ENCODE measurements at places on chromosomes 1 and 21.

GRCh38 chr1:180789460-180789859 lies 123.2 kb upstream of the KIAA1614 start:
- DNase-seq = no peak

- DNase-seq = peak; percentile 74
Measured at GRCh38 chr1:228781161-228781808, 46.0 kb downstream of the RHOU start.

DNA sequence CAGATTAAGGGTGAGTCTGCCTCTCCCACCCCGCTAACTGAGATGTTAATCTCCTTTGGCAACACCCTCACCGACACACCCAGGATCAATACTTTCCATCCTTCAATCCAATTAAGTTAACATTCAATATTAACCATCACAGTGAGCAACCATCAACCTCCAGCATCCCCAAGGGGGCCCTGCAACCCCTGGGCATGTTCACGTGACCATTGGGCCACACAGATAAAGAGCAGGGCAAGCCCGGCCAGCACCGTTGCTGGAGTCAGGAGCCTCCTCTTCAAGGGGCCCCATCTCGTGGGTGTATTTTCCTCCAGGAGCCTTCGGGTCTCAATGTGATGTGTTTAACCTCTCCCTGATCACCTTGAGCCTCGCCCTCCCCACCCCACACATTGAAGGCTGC lies 8.0 kb upstream of the GPR157 start:
- DNase-seq = no peak

- DNase-seq = no peak
Measured at GRCh38 chr21:17660862-17661261, 48.2 kb upstream of the BTG3 start.

DNA sequence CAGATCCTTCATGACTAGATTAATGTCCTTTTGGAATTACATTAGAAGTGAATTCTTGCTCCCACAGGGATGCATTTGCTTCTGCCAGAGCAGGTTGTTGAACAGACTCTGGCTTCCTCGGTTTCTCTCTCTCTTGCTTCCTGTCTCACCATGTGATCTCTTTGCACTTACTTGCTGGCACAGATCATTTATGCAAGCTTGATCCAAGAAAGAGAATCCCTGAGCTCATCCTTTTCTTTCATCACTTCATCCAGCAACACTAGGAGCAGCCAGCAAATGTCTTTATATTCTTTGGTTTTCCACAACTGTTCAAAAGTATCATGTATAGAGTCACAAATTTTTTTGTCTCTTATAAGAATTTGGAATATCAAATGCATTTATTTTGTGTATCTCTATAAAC lies 313.5 kb downstream of the ZNF326 start:
- DNase-seq = no peak

DNA sequence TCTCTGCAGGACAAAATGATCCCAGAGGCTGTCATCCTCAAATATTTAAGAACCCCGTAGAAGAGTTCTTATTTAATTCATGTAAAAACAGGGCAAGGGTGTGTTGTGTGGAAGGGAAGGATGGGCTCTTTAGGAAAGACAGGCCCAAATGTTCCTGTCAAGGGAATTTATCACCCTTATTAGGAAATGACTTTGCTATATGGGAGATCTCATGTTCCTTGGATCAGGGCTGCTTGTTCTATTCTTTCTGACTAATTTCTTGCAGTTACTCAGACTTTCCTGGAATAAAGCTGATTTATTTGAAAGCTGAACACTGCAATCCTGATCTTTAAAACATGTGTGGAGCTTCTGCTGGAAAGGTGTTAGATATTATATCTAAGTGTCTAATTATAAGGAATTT lies 72.8 kb downstream of the SELENOF start:
- DNase-seq = no peak

GRCh38 chr1:231072502-231073094 lies 32.5 kb upstream of the FAM89A start:
- DNase-seq = no peak

DNA sequence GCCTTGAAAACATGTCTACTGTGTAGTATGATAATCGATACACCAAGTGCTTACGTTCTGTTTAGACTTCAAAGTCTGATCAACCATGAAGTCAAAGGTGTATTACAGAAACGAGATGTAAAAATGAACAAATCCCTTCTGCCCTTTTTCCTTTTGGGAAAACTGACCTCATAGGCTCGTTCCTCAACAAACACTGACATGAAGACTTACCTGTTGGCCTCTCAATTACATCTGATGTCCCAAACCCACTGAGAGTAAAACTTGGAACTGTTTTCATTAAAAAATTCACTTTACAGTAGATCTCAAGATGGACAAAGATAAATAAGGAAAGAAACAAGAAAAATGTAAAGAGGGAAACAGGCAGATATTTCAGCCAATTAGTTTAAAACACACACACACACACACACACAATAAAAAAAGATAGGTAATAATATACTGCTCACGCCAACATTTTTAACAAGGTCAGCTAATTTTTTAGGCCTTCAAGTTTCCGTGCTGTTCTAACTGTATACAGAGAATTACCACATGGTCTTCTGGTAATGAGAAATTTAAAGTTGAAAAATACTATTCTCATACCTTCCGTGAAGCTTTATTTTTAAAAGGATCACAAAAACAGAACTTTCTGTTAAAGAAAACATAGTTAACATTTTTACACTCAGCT lies 2.1 kb downstream of the HMGN1 start:
- DNase-seq = no peak

GRCh38 chr1:151001602-151002001 lies 5.1 kb downstream of the MINDY1 start:
- DNase-seq = no peak

DNA sequence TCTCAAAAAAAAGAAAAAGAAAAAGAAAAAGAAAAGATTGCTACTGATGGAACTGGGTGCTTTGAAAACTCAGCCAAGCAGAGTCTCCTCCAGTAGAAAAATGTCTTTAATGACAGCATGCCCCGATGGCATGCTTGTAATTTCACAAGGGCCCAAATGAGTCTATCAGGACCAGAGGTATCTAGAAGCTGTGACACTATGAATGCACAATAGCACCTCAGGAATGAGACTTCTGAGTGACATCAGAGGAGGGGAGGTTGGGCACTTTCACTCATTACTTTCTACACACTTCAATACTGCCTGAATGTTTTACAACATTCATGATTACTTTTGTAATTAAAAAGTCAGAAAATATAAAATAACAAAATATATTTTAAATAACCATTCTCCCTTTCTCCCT lies 15.1 kb upstream of the CD58 start:
- DNase-seq = no peak

GRCh38 chr1:206002160-206002559 lies 1.0 kb downstream of the RAB7B start:
- no peak for DNase-seq

- DNase-seq = peak; percentile 78
Measured at GRCh38 chr1:53315456-53316423, 12.1 kb downstream of the LRP8 start.

DNA sequence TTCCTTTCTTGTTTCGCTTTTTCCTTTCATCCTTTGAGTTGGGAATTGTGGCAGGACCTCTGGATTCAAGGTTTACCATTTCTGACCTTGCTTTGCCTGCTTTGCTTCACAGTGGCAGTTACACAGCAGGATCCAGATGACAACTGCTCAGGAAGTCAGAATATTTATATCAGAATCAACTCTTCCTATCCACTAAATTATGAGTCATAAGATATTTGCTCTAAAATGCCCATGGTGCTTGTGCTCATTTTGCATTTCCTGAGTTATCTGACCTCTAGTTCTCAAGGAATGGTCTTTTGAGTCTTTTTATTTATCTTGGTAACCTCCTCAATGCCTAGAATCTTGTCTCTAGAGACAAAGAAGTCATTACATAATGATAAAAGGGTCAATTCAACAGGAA lies 290.8 kb downstream of the LRRC7 start:
- no peak for DNase-seq

GRCh38 chr1:108892356-108893140 lies 15.8 kb downstream of the GPSM2 start:
- DNase-seq = no peak

DNA sequence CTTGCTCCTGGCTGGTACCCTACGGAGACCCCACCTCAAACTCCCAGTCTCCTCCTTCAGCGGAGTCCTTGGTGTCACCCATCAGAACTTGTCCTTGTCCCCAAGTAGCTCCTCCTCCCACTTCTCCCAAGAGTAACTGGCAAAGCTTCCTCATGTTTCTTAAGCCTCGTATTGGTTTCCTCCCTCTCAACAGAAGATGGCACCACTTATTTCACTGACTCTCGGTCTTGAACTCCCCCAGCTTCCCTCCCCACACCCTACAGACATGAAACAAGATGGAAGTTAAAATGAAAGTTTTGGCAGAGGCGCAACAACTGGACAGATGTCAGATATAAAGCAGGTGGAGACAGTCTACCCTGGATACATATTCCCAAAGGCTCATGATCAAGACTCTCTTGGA lies 13.4 kb downstream of the RAB7B start:
- no peak for DNase-seq

DNA sequence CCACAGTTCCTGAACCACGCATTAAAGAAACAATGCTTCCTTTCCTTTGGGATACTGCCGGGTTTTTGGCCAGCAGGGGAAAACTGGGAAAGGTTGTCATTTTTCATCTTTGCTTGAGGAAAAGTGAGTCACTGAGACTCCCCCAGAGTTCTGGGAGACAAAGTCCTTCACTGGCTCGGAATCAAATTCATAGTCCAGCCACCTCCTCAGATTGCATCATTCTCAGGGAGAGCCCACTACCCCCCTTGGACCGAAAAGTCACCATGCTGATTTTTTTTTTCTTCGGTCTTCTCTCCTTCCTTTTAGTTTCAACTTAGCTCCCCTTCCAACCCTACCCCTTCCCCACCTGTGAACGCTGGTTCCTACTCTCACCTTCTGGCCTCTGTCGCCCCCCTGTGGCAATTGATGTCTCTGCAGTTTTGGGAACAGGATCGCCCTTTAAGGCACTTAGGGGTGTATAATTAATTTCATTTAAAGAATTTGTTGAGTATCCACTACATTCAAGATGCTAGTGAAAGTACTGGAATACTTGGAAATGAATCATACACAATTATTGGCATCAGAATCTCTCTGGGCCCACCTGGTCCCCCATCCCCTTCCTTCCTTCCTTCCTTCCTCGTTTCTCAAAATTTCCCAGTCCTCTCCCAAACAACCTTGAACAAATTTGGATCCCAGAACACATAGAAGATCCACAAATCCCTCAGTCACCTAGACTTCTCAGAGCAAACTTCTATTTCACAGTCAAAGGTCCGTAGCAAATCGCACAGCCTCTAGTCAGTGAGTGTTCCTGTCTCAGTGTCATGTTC lies 6.9 kb downstream of the ACKR1 start:
- peak; percentile 89 for DNase-seq

GRCh38 chr1:22711071-22711470 lies 432 bp downstream of the EPHB2 start:
- peak; percentile 28 for DNase-seq

DNA sequence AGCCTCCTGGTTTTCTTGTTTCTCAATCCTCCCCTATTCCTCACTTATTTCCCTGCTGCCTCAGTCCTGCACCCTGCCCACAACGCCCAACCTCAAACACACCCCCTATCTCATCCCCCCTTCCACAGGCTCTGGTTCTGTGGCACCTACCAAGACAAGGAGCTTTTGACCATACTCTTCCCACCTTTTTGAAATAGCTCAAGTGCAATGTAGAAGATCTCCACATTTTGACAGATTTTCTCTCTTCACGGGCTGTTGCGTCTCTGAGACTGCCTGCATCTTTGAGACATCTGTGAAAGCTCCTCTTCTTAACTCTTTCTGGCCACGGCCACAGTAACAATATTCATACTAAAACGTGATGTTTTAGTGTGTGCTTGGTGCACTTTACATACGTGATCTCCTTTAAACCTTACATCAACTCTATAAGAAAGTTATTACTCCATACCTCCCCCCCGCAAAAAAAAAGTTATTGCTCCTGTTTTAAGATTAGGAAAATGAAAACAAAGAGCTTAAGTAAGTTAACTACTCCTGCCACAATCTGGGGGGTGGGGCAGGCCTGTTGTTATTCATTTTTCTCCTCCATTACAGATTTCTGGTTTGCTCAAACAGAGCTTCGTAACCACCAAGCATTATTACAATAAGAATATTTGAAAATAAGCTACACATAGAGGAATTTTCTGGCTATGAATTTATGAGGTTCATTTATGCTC lies 1.8 kb upstream of the SERBP1 start:
- DNase-seq = peak; percentile 18

- peak; percentile 32 for DNase-seq
Measured at GRCh38 chr21:39601187-39601928, 11.4 kb upstream of the B3GALT5 start.

DNA sequence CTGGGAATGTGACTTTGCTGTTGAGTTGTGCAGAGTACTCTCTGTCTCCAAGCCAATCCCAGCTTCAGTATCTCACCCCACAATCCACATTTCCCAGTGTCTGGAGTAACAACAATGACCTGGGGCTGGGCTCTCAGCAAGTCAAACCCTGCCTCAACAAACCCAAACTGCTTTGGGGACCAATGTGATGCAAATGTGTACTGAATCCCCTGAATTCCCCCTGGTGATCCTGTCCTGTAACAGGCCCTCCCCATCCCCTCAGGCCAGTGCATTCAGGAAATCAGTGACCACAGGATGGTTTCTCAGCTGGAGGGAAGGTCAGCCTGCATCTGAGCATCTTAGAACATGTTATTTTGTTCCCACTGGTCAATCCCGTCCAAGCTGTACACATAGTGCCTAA lies 36.7 kb upstream of the HAO2 start:
- no peak for DNase-seq

DNA sequence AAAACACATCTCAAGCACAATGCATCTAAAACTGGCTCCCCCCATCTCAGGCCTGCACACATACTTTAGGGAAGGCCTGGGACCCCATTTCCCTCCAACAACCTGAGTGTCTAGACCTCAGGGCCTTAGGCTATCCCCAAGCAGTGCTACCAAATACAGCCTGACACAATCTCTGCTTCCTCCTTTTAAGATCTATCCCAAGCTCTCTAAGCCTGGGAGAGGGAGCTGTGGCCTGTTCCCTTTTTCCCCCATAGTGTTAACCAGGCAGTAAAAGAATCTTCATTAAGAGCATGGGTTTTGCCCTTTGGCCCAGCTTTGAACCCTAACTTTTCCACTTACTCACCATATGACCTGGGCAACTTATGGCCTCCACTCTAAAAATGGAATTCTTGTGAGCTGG lies 10.8 kb upstream of the COL8A2 start:
- DNase-seq = no peak

DNA sequence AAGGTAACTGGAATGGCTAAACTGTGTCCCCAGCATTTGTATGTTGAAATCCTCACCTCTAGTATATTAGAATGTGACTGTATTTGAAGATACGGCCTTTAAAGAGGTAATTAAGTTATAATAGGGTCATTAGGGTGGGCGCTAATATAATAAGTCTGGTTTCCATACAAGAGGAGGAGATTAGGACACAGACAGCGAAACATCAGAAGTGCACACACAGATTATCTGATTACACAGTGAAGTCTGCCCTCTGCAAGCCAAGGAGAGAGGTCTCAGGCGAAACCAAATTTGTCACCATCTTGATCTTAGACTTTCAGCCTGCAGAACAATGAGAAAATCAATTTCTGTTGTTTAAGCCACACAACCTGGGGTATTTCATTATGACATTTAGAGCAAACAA lies 2233.1 kb downstream of the MRPL39 start:
- no peak for DNase-seq

- DNase-seq = no peak
Measured at GRCh38 chr1:201945863-201946223, 505 bp downstream of the LMOD1 start.

All from NCI-H526 (cell line).